ENCODE measurements at places on chromosomes 7 and 10.

- DNase-seq = peak; percentile 94
Observed at GRCh38 chr7:102220960-102221800, 65.5 kb upstream of the SH2B2 start.

GRCh38 chr7:29516491-29516890, 47.1 kb upstream of the PRR15 start:
- no peak for DNase-seq

- no peak for DNase-seq
Observed at GRCh38 chr7:16055263-16055976, 365.9 kb downstream of the CRPPA start.

- DNase-seq = no peak
Observed at GRCh38 chr7:70621954-70622600, 509.9 kb upstream of the GALNT17 start.

GRCh38 chr7:121404348-121404747, 8.2 kb upstream of the FAM3C start:
- DNase-seq = peak; percentile 39

DNA sequence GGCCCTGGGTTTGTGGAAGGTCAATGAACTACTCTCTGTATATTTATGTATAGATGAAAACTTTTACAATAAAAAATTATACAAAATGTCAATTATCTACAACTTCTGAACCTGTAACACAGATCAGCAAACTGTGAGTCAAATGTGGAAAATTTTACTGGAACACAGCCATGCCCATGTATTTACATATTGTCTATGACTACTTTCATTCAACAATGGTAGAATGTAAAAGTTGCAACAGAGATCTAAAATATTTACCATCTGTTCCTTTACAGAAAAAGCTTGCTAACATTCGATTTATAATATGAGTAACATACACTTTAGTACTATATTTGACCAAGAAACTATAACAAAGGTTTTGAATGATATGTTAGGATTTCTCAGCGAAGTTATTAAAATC, 481.6 kb downstream of the PARD3 start:
- DNase-seq = no peak

DNA sequence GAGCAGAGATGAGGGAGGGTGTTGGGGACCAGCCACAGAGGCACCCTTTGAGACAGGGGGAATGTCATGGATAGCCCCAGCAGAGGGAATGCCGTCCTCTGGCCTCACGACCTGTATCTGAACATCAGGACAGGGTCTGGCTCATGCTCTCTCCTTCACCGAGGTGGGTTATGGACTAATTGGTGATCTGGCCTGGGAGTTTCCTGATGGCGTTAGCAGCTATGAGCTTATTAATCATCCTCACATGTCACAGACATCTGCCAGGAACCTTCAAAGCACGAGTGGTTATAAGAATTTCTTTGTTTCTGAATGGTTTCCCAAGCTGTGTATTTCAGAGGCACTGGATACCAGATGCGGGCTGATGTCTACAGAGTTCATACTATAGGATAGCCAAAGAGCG, 6.9 kb downstream of the CPA4 start:
- DNase-seq = no peak

DNA sequence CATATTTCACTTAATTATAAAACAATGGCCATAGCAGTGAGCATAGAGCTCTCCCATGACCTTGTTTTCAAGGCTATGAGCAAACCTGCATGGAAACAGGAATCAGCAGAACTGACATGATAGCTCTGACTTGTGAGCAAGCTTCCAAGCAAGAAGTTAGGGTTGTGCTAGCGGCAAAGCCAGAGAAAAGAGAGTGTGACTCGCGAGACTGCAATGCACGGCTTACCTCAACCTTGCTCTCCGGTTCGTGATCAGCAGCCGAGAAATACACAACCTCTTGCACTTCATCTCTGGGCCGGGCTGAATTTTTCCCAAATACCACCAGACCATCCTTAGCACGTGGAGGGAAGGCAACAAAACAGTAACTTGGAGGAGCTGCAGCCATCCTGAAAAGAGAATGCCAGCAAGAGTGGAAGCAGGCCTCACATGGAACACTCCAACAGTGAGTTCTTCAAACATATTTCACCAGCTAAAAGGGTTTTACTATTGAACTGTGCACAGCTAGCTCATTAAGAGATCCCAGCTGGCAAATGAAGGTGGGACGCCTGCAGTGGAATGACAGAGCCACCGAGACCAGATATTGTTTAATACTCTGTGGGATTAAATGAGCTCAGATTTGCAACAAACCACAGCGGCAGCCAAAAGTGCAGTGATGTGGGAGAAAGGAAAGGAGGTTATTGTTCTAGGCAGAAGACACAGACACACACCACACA, 20.8 kb downstream of the SCRN1 start:
- DNase-seq = peak; percentile 89

- no peak for DNase-seq
Observed at GRCh38 chr10:22690614-22691431, 23.6 kb downstream of the PIP4K2A start.

DNA sequence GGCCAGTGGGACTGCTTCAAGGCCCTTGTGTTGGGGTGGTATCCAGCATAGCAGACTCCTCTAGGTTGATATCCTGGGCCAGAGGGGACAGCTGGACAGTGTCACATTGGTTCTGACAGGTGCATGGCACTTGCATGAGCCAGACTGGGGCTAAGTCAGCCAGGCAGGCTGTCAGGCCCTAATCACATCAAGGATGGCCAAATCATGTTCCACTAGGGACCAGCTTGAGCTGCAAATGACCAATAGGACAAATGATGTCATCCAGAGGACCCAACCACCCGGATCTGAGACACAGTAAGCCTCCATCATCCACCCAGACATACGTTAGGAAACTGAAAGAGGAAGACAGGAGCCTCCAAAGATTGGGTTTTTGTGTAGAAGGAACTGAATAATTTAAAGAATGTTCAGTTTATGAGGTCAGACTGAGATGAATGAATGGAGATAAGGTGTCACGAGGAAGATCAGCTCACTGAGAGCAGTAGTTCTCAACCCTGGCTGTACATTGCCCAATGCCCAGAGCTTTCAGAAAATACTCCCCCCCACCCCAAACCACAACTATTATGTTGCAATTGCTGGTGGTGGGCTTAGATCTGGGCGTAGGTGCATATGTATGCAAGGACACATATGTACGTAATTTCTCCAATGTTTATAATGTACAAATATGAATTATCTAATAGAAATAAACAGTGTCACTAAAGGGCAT, 75.2 kb upstream of the INHBA start:
- DNase-seq = no peak
